ENCODE measurements at places on chromosomes 6 and 20.
A peak's percentile ranks its signal among the peaks of the same experiment; 100 is the strongest.

DNA sequence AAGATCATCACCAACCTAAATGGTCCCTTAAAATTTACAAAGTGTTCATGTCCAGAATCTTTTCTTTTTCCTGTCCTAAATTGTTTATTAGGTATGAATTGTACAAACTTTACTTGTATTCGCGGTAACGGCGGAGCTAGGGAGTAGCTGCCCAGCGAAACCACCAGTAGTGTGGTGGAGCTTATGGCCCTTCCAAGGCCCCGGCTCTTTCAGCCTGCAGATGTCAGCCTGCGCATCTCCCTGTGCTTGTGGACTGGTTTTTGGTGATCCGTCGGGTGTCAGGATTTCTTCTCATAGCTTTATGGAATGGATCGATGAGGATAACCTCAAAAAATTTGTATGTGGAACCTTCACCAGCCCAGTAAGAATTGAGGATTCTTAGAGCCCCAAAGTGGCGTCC is 27.2 kb upstream of the ENPP1 start:
- DNase-seq, result no peak

DNA sequence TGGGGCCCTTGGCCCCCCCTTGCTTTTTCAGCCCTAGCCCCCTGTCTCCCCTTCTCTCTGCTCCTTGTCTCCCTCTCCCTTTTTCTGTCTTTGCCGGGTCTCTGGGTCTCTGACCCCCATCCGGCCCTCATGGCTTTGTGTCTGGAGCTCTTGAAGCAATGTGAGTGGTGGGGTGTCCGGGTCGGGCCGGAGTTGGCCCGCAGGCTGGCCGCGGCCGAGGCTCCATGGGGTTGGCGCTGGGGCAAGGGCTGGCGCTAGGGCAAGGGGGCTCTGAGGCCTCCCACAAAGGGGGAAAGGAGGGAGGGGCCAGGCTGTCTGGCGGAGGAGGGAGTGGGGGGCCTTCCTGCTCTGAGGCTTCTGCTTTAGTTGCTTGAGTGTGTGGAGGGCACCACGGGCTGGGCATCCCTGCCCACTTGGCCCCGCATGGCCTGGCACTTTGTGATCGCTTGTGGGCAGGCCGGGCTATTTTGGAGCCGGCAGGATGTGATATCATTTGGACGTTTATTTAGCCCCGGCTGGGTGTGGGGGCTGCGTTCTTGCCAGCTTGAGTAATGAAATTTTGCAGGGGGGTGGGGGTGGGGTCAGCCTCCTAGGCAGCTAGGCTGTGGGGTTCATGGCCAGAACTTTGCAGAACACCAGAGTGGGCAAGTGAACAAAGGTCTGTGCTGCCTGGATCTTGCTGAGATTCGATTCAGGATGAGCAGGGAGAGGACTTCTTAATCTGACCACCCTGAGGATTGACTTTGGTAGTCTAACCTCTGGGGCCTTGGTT is 78.7 kb upstream of the MYL9 start:
- DNase-seq, result no peak

DNA sequence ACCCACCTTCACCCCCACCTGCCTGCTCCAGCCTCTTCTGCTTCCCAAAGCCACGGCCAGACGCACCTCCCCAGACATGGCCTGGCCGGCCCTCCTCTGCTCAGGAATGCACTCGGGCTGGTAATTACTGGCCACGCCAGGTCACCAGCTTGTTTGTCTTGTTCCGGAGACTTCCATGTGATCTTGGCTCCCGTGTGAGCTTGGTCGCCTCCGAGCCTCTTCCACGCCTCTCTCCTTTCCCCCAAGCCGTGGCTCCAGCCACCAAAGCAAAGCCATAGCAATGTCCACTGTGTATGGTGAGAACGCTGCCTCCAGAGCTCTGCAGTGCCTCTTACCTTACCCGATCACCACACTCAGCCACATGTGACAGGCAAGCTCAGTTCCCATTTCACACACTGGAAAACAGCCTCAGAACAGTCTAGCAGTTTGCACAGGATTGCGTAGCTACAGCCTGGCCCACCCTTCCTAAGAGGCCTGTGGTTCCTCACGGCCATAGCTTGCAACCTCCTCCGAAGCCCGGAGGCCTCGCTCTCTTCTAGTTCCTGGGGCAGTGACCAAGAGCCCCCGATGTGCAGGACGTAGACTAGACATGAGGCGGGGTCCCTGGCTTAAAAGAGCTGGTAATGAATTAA is 48.1 kb upstream of the AFDN start:
- DNase-seq, result no peak

- no peak for DNase-seq
Measured at GRCh38 chr6:127403636-127404035, 55.6 kb downstream of the KIAA0408 start.

GRCh38 chr6:154960854-154961530 is 34.1 kb upstream of the TIAM2 start:
- DNase-seq, result no peak

GRCh38 chr20:41034239-41034638 is 5.6 kb downstream of the TOP1 start:
- DNase-seq, result no peak

DNA sequence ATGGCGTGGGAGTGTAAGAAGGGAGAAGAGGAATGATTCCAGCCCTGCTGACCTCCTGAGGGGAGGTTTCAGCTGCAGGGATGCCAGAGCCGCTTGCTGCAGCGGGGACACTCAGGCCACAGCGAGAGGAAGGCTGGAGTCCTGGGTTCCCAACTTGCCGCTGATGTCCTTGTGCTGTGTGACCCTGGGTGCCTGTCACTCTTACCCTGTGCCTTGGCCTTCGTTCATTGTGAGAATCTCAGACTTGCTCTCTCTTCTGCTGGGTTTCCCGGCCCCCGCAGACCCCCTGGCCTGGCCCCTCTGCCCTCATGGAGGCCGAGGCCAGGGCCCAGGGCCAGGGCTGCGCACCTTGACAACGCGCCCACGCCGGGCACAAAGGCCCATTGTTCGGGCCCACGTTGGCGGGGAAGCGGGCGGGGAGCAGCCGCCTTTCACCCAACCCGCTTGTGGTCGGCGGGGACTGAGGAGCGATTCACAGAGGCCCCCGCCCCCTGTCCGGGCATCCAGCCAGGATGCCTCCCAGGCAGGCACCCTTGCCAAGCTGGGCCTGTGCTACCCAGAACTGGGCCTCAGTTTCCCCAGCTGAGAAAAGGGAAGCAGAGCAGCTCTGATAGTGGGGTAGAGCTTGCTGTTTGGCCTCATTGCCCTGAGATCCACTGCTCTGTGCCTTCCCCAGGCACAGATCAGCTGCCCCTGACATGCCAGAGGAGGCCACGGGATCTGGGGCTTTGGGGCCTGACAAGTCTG is 52.4 kb downstream of the CEBPB start:
- DNase-seq, result peak; percentile 24

DNA sequence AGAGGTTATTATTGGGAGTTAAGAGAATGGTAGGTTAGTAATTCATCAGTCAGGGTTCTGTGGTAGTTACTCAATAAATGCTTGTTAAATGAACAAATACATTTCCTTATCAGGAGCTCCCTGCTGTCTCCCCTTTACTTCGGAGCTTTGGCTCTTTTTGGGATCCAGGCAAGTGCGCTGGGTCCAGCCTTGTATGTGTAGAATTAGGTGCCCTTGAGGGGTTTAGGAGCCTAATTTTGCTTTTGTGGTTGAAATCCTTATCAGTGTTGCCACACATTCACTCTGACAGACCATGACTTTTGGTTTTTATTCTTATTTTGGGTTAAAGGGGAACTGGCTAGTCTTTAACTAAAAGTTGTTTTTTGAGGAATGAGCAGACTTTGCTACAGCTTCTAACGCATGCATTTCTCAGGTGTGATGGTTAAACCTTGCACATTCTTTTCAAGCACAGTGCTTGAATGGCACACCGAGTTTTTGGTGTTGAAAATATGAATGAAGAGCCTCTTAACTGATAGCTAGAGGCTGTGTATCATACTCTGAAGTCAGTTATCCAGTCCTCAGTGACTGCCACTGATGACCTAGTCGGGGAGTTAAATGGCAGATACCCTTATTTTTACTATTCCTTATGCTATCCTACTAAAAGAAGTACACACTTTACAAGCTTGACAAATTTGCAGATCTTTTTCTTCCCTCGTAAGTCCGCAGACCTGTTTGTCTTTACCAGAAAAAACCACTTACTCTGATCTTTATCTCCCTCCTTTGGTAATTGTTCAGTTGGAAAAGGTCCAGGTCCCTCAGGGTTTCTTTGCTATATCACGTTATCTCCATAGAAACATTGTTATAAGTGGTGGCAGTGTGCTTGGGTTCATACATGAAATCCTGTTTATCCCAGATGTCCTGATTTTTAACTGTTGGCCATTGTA is 50.7 kb upstream of the PLCG1 start:
- DNase-seq, result no peak

- DNase-seq, result no peak
Measured at GRCh38 chr20:48972816-48973215, 51.3 kb downstream of the ARFGEF2 start.

- DNase-seq, result no peak
Measured at GRCh38 chr6:68740828-68741500, 105.9 kb downstream of the ADGRB3 start.

DNA sequence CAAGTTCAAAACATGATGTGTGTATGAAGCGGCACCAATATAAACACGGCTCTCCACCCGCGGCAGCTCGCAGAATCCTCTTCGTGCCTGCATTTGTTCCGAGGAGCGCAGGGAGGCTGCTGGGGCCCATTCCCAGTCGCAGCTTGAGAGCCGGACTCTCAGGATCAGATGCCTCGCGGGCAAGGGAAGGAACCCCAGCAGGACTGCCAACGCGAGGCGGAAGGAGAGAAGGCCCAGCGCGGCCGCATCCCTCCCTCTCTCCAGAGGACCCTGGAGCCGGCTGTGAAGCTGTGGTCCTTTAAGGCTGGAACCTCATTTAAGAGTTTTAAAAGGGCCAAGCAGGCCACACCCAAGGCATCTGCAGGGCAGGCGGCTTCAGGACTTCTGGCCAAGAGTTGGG is 44.2 kb upstream of the ZBP1 start:
- no peak for DNase-seq

- no peak for DNase-seq
Measured at GRCh38 chr20:38350879-38351775, 4.8 kb downstream of the LBP start.

DNA sequence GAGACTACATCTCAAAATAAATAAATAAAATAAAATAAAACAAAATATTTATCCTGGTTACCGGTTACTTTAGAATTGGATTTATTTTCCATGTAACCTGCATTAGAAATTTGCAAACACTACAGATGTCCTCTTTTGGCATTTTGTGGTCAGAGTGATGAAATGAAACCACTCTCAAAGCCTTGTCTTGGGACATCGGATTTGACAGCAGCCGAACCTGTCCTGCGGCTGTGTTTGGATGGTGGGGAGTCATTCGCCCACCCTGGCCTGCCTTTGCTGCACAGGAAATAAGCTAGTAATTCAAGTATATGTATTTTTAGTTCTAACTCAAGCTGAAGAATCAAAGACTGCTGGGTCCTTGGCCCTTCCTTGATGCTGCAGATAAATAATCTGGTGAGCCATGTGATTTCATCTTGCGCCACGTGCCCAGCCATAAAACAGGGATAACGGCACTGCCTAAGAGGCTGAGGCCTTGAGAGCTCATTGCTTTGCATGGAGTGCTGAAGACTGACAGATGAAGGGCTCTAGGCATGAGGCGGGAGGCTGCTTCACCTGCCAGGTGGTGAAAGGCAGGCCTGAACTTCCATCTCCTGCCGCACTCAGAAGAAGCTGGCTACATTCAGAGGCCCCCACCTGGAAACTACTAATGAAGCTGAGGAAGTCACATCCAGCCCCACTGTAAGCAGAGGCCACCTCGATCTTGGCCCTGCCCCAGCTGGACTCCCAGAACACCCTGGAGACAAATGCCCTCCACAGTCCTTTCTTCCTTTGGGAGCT is 76.9 kb downstream of the NOL4L start:
- DNase-seq, result no peak

GRCh38 chr6:111114087-111114443 is 26.8 kb downstream of the SLC16A10 start:
- DNase-seq, result no peak

- no peak for DNase-seq
Measured at GRCh38 chr6:16759181-16759645, 2.0 kb downstream of the ATXN1 start.

GRCh38 chr6:3318226-3318625 is 59.5 kb downstream of the PSMG4 start:
- DNase-seq, result no peak

DNA sequence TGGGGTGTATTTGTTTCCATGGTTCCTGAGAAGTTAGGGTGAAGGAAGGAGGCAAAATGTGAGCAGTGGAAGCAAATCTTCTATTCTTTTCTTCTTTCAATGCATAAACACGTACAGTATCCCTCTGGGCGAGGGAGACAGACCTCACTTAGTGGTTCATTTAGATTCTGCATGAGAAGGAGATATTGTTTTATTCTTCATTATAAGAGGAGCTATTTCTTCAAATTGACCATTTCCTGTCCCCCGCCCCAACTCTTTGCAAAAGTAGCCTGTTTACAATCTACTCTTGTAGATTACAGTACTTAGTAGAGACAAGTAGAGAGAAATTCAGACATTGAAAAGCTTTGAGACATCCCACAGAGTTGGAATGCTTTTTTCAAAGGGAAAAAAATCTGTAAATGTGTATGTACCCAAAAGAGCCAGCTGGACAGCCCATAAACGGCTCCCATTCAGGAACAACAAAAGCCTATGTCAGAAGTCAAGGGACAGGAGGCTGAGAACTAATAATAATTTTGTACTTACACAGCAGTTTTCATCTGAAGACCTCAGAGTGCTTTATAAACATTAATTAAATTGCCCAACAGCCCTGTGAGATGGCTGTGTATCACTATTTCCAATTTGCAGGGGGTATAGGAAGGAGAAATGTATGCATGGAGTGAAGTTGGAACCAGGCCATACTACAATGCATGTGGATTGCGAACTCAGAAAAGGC is 23.9 kb downstream of the CD83 start:
- DNase-seq, result no peak

DNA sequence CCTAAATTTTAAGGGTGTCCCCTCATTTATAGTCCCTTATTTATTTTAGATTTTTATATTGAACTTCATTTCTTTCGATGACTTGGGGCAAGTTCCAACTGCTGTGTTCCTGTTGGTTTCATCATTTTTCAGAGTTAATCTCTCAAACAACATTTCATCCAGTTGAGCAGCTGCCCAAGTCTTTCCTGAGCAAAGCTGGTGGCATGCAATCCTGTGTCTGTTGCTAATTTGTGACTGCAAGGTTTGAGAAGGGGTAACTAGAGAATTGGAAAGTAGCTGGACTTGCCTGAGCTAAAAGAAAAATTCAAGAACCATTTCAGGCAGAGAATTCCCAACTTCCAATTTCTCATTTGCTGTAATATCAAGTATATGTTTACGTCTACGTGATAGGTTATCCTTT is 881.5 kb upstream of the SLC35B3 start:
- no peak for DNase-seq

GRCh38 chr6:99119109-99120031 is 171.6 kb upstream of the FBXL4 start:
- DNase-seq, result peak; percentile 50

DNA sequence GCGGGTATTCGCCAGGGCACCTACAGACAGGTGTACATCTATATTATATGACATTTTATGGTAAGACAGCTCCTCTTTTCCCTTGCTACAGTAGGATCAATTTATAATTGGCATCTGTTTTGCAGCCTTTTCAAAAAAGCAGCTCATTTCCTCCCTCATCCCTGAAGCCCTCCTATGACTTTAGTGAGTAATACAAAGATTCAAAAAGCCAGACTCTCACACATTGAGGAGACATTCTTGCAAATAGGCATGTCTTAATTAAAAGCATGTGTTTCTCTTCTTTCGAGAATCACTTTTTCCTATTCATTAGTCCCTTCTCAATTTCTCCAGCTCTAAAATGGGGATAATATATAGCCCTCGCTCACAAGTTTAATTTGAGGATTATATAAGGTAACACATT is 283.4 kb downstream of the TBC1D7 start:
- DNase-seq, result no peak

GRCh38 chr20:21702553-21703470 is 2.7 kb upstream of the PAX1 start:
- peak; percentile 93 for DNase-seq

- no peak for DNase-seq
Measured at GRCh38 chr20:19549896-19550295, 208.2 kb upstream of the RIN2 start.

Measured in neural crest cell (in vitro differentiated cells).